ENCODE measurements at places on chromosomes 2 and 18.

GRCh38 chr2:105875241-105875640 lies 130.5 kb downstream of the NCK2 start:
- peak; percentile 86 for DNase-seq

GRCh38 chr2:208182835-208183234 lies 7.0 kb downstream of the C2orf80 start:
- DNase-seq = no peak

GRCh38 chr18:55783921-55784320 lies 195.9 kb upstream of the TCF4 start:
- DNase-seq = peak; percentile 34

GRCh38 chr2:10912796-10913455 lies 1.2 kb downstream of the KCNF1 start:
- no peak for DNase-seq

- no peak for DNase-seq
Observed at GRCh38 chr2:529424-529823, 147.8 kb downstream of the TMEM18 start.

DNA sequence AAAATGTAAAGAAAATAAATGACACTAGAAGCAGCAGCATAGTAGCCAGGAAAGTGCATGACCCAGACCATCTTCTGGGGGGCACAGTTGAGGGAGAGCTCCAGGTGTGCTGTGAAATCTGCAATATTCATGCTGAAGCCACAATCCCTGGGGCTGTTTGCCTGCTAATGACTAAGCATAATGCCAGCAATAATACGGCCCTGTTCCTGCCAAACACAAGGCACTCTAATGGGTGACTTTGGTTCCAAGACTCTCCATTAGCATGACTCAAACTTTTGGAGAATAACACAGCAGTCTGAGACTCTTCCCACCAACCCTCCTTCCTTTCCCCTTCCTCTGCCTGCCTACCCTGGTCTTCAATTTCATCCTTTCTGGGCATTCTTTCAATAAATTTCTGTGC lies 77.9 kb upstream of the DOCK10 start:
- DNase-seq = no peak

DNA sequence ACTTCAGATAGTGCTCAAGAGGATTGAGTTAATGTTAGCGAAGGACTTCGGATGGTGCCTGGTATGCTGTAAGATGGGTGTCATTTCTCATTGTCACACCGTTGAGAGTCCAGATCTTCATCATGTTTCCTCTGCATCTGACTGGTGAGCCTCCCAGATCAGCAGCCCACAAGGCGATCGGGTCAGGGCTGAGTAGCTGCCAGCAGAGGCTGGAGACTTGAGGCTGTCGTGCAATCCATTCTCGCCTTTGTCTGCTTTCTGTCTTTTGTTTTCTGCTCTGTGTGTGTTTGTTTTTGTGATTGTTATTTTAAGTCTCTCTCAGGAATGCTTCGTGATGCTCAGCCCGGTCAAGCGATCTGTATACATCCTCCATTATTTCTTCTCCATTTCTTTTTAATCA lies 95.8 kb downstream of the TGOLN2 start:
- no peak for DNase-seq

DNA sequence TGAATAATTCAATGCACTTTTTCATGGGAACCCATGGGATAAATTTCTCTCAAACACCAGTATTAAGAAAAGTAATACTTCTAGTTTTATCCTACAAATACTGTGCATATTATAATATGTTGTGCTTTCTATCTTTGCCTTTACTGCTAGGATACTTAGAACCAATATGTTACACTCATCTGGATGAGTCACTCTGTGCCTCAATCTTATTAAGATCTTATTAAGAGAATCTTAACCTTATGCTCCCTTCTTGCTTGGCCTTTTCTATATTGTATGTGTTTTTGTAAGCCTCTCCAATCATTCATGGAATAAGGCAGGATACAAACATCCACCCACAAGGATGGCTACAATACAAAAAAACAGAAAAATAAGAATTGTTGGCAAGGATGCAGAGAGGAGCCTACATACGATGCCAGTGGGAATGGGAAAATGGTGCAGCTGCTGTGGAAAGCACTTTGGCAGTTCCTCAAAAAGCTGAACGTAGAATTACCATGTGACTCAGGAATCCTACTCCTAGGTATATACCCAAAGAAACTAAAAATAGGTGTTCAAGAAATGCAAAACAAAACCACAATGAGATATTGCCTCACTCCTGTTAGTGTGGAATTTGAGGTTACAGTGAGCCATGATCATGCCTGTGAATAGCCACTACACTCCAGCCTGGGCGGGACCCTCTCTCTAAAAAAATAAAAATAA lies 10.7 kb upstream of the TWSG1 start:
- DNase-seq = no peak

DNA sequence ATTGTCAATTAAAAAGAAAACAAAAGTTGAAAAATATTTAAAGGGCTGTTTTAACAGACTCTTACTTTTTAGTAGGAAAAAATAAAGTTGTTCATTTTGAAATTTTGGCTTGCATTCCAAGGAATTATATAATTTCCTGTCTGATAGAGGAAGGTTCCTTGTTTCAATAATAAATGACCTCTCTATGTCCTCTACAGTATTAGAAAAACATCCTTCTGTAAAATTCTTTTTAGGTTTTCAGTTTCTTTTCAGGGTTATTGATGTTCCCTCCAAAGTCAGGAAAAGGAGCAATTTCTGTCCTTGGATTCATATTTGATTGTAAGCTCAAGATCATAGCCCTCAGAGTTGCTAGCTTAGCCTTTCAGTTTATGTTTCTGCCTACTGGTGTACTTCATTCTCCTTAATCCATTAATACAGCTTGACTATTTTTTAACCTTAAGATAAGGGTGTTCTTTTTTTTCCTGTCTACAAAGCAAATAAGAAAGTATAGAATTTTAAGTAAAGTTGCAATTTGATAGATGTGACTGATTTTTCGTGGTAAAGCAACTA lies 125.2 kb upstream of the COL3A1 start:
- DNase-seq = no peak

GRCh38 chr2:64283641-64284361 lies 139.6 kb upstream of the PELI1 start:
- no peak for DNase-seq

GRCh38 chr18:22613058-22613690 lies 195.5 kb upstream of the CTAGE1 start:
- no peak for DNase-seq

DNA sequence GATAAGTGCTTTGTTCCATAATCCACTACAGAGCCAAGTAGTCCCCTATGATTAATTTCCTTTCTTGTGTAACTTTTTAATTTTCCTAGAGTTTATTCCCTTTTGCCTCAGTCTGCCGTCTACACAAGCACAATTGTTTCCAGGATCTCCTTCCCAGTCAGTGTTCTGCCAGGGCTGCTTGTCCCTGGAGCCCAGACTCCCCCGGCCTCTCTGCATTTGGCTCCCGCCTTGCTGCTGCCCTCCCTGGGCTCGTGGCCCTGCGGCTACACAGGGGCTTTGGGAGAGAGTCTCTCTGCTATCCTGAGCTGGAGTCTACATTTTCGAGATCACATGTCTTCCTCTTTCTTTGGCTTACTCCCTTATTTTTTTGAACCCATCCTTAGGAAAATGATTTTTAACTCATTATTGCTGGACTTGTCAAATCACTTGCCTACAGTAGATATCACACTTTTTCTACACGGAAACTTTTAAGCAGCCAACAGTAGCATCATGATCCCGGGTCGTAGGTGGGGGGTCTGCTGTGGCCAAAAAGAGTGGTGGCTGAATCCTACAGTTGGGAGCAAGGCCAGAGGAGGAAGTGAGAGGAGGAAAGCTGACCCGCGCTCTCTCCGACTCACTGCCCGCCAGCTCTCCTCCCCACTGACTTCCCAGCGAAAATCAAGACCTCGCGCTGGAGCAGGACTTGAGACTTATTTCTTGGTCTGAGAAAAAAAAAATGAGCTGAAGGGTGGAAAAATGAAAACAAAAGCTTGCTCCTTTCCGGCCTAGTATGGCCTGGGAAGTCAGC lies 9.4 kb downstream of the FBLN7 start:
- no peak for DNase-seq

GRCh38 chr18:74050807-74051206 lies 96.8 kb downstream of the FBXO15 start:
- no peak for DNase-seq

- DNase-seq = no peak
Observed at GRCh38 chr2:111007757-111008688, 112.7 kb upstream of the BCL2L11 start.

DNA sequence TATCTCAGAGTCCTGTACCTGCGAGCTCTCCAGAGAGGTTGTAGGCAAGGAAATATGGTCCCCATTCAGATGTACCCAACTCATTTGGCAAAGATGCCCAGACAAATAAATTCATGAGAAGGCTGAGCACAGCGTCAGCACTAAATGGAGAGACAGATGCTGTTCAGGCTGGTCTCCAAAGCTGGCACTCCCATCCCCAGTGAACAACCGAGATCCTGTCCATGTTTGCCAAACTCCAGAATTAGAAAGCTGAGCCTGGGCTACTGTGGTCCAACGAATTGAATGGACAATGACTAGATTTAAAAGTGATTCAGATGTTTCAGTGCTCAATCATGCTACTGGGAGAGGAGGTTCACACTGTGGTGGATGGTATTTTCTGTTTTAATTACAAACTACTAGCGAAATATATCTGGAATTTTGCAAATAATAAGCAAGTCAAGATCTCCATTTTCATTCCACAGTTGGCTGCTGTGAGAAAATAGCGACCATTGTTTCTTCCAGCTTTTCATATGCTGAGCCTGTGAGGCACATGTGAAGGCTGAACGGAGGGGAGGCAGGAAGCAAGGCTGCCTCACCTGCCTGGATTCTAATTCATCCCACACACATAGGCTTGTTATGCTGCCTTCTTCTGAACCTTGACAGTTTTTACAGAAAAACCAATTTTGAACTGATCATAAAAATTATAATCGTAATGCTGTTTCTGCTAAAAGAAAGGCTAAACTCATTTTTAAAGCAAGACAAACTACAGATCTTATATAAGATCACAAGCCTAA lies 22.6 kb upstream of the DAPL1 start:
- DNase-seq = no peak

DNA sequence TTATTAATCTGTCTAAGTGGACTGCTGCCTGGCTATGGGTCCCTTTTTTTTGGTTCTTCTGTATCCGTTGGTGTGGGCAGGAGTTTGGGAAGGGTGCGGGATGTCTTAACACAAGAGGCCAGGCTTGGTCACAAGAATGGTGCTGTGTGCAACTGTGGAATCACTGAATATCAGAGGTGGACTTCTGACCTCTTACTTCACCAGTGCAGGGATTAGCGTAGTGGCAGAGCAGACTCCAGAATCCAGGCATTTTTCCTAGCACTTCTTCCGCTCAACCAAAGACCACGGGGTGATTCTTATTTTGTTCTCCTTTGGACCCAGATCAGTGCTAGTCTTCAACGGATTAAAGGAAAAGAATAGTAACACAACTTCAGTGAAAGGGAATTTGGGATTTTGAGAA lies 254.3 kb upstream of the TNP1 start:
- no peak for DNase-seq

- no peak for DNase-seq
Observed at GRCh38 chr2:216549926-216550690, 51.5 kb downstream of the RPL37A start.

DNA sequence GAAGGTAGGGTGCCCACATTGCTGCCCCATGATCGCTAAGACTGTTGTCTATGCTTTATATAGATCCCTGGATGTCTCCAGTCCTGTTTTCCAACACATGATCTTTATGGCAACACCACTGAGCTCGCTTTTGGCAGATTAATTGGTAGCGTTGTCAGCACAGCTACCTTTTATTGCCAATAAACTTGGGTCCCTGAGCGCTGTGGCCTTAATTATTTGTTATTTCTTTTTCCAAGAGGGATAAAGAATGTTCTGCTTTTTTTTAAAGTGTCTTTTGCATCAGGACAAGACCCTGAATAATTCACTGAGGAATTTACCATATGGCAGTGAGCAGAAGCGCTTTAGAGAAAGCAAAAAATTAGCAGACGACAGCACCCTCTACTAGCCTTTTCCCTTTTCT lies 113.5 kb downstream of the COLEC12 start:
- DNase-seq = no peak

- DNase-seq = no peak
Observed at GRCh38 chr2:65952966-65953761, 481.8 kb upstream of the MEIS1 start.

DNA sequence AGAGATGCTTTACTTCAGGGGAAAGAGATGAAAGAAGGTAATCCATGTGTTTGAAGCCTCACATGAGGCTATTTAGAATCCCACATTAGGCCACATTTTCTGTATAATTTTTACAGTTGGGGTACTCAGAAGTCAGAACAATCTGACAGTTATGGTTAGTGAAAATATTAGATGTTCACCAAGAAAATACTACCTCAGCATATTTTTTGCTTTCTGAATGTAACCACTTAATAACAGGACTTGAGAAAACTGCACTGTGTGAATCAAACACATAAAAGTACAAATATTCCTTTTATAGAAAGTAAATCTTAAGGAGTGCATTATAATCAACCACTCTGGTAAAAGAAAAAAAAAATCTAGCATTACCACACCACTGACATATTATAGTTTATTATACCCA lies 169.3 kb downstream of the SATB2 start:
- no peak for DNase-seq

DNA sequence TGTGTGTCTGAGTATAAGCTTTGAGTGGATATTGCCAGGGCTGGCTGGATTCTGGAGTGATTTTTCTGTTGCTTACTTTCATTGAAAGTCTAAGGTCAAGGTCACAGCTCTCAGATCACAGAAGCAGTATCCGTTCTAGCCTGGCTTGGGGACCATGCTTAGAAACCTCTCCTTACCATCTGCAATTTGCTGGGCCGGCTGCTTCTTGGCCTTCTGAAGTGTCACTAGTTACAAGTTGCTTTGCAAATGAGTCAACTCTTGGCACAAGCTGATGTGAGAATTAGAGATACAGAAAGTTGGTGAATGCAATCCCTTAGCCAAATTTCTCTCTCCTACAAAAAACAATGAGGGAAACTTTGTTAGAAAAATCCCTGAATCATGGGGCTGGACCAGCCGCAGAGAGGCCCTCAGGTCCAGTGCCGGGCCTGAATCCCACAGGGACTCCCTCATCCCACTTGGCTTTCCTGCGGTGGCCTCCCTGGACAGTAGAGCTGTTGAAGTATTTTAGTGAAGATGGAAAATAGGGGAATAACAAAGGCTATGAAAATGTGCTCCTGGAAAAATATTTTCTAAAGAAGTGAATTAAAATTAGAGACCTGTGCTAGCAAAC lies 92.7 kb upstream of the CNGA3 start:
- no peak for DNase-seq

GRCh38 chr2:2134037-2134436 lies 197.0 kb downstream of the MYT1L start:
- no peak for DNase-seq

DNA sequence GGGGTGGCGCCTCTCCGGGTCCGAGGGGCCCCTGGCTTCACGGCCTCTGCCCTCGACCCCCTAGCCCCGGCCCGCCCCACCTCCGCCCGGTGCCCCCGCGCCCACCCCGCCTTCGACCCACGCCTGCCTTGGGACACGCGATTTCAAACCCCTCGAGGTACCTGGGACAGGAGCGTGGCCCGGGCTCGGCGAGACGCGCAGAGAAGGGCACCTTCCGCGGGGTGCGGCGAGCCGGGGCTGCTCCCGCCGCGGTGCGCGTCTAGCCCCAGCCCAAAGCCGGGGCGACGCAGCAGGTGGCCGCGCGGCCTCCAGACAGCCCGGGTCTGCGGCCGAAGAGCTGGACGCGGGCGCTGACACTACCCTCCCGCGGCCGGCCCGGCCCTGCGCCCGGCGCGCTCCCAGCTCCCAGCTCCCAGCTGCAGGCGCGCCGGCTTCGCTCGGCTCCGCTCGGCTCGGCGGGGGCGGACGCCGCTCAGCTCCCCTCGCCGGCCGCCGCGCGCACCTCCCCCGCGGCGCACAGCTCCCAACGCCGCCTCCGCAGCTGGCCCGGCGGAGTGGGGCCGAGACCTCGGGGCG lies at the start of gene CRACDL:
Gene CRACDL (minus strand): TSS at position 449 of the 576 bp plus-strand sequence. CDS start 89,425 bp downstream, outside the sequence.
- DNase-seq = no peak

- no peak for DNase-seq
Observed at GRCh38 chr18:71036783-71037182, 747.9 kb downstream of the SOCS6 start.

Measured in SHP77 (cell line).